Lung (tissue), 17 donors: ENCODE measurements at places on chromosomes 2 and 18. TPM values are rescaled to one million over a fixed set of nuclear protein-coding genes. Genes with fewer than 3 reads are reported as not detected.

The RGPD5 gene
- 82.0 TPM for total RNA-seq

GRCh38 chr2:237350070-237350469, 63.9 kb downstream of the COL6A3 start:
- H3K36me3 ChIP-seq: peaks cover 2% of the 10 kb centered on the region
- no peak overlapping the region for H3K4me3 ChIP-seq
- no peak for DNase-seq
- peaks cover 3% of the 10 kb centered on the region for H3K27me3 ChIP-seq

DNA sequence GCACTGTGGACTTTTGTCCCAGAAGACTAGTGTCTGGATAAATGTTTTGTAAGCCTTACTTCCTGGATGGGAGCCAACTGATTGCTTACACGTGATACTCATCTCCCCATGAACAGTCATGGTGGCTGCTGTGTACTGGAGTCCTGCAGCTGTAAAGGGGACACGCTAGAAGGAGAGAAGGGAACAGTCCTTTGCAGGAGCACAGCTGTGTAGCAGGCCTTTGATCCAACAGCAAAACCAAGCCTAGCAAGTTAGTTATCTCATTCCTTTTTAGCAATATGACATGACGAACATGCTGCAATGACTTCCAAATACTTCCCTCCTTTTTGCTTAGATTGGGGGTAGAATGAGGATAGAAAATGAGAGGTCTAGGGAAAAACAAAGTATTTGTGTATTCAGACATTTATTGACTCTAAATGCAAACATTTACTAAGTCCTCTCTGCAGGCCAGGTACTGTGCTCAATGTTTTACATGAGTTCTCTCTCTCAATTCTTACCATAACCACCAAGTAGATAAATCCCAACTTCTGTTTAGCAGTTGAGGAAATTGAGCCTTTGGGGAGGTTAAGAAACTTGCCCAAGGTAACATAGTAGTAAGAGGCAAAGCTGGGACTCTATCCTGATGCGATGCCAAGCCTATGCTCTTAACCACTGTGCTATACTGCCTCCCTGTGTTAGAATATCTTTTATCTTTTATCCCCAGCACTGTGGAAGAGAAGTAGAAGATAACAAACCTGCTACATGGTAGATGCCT, 55.4 kb upstream of the CD28 start:
- no peak overlapping the region for H3K4me3 ChIP-seq
- peaks cover 7% of the 10 kb centered on the region for H3K4me1 ChIP-seq
- H3K27me3 ChIP-seq: no peaks in the 10 kb centered on the region
- DNase-seq: peak; percentile 81

The GTF2A1L gene
- 1.6 TPM for total RNA-seq

- no peak overlapping the region for H3K4me3 ChIP-seq
- no peak for DNase-seq
- no peaks in the 10 kb centered on the region for H3K27me3 ChIP-seq
- H3K4me1 ChIP-seq: no peaks in the 10 kb centered on the region
These were observed 32.1 kb downstream of the MBD2 start for GRCh38 chr18:54192415-54192814.

DNA sequence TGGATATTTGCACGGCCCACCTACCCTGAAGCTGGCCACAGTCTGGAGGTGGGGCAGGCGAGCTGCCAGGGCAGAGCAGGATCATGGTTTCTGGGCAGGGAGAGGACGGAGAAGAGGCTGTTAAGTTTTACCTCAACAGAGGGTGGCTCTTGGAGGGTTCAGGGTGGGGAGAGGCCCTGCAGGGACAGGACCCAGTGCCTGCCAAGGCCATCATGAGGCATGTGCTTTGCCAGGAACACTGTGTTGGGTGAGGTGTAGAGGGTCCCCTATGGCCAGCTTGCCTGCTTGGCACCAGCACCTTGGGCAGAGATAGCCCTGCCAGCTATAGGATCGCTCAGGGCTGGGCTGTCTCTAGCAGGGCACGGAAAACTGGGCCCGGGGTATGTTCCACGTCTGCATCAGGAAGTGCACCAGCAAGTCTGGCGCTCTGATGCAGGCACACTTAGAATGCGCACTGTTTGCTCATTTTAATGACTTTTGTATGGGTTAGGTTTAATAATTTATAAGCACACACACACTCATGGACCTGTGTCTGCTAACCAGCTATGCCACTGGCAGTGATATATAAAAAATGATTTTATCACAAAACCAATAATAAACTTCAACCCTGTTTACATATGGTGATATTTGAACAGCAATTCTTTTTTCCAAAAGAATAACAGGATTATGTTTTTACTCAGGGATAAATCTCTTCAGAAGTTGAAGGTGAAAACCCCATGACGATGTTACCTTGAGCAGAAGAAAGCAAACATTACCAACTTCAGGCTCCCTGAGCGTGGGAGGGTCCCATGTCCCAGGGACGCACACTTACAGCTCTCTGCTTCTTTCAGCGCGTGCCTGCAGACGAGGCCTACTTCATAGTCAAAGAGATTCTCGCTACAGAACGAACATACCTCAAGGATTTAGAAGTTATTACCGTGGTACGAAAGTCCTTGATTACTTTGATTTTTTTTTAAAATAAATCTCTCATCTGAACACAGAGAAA, 46.4 kb downstream of the STK25 start:
- DNase-seq: peak; percentile 42
- H3K4me3 ChIP-seq: no peak overlapping the region
- no peaks in the 10 kb centered on the region for H3K4me1 ChIP-seq
- H3K36me3 ChIP-seq: peaks cover 9% of the 10 kb centered on the region

DNA sequence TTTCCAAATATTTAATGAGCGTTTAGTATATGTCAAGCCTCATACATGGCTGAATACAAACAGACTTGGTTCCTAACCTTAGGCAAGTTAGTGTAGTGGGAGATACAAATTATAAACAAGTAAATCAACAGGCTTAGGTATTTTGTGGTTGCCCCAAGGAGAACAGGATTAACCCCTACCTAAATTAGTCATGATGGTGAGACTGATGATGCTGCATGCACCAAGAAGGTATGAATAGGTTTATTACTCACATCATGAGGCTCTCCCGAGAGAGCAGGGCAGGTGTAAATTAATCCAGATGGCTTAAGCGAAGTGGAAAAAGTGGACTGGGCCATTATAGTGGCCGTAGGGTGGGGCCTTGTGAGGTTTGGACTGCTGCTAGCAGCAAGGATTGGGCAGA, 118.1 kb upstream of the GCFC2 start:
- H3K4me3 ChIP-seq: no peak overlapping the region
- H3K36me3 ChIP-seq: no peaks in the 10 kb centered on the region
